Left kidney (tissue), 8 donors: ENCODE measurements at places on chromosomes 7 and 10. TPM values are rescaled to one million over a fixed set of nuclear protein-coding genes. Genes with fewer than 3 reads are reported as not detected.

- no peak for DNase-seq
Measured at GRCh38 chr7:6238309-6238925, 34.0 kb downstream of the CYTH3 start.

- no peak for DNase-seq
Measured at GRCh38 chr10:100020886-100021253, 11.1 kb upstream of the DNMBP start.

GPR37 gene
- polyA plus RNA-seq = 2.0 TPM

GRCh38 chr10:30182191-30183054 lies 123.0 kb upstream of the JCAD start:
- no peak for DNase-seq

SP8 gene
- polyA plus RNA-seq = not detected

TMEM130 gene
- 2.8 TPM for polyA plus RNA-seq

- no peak for DNase-seq
Measured at GRCh38 chr10:114766470-114766869, 55.1 kb upstream of the FHIP2A start.

GRCh38 chr10:6174201-6174874 lies 28.4 kb upstream of the PFKFB3 start:
- DNase-seq = no peak

CCDC136 gene
- polyA plus RNA-seq = 26.3 TPM

GRCh38 chr7:46945328-46945727 lies 636.6 kb downstream of the TNS3 start:
- no peak for DNase-seq

GRCh38 chr7:40499718-40500117 lies 364.9 kb downstream of the SUGCT start:
- no peak for DNase-seq

WNT8B gene
- 0.85 TPM for polyA plus RNA-seq

GRCh38 chr7:93051660-93052059 lies 66.1 kb downstream of the SAMD9 start:
- DNase-seq = no peak

DNA sequence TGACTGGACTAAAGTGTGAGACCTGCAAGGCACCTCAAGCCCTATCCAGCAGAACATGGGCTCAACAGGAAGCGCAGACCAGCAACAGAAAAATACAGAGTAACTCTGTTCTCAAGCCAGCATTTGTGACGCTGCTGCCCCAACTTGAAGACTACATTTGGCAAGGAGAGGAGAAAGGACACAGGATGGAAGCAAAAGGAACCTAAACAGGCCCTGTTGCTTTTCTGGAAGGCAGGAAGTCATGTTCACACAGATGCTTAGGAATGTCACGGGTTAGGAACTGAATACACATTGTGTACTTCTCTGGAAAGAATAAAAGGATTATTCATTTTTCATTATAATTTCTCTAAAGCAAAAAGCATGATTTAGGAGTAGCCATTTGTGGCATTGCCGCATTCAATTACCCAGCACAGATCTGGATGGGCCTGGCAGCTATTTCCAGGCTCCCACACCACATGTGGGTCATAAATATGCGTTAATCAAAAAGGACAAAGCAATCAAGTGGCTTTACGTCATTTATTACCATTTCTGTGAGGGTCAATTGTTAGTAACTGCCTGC lies 19.8 kb upstream of the TOMM7 start:
- no peak for DNase-seq
